Stimulated activated CD4-positive, alpha-beta T cell treated with anti-CD3 and anti-CD28 coated beads, Interleukin-12 subunit alpha, Interleukin-12 subunit beta, amount 100 ng/mL, for 24 hours (primary cell): ENCODE measurements at places on chromosomes 13 and 19.

DNA sequence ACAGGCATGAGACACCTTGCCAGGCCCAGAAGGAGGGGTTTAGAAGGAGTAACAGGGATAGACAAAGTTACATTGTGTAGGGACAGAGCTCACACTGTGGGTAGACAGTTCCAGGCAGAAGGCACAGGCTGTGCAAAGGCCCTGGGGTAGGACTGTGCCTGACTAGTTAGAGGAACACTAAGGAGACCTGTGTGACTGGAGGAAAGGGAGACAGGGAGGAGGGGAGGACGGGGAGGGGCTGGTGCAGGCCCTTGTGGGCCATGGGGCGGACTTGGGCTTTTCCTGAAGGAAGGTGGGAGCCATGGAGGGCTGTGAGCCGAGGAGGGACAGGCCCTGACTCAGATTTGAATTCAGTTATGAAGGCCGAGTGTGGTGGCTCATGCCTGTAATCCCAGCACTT, 14.6 kb upstream of the GNA11 start:
- DNase-seq = no peak

DNA sequence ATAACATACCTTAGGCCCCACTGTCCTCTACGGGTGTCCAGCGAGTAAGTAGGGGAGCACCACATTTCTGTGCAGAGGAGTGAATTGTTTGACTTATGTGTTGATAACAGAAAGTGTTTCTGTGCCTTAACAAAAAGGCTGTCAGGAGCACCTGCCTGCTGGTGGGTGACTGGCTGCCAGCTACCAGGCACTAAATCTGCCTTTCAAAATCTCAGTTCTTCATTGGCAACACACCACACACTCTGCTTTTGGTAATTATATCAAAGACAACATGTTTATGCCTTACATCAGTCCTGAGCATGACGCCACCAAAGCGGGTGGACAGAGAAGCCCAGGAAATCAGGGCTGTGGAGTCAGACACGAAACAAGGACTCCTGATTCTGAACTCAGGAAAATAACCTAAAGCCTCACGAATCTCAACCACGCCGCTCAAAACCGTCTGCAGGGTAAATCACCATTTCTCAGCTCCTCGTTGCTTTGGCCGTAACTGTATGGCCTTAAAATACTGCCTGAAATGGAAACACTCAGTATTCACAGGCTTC, 105.2 kb upstream of the SOX1 start:
- no peak for DNase-seq

GRCh38 chr19:12840091-12841079, 2.1 kb downstream of the MAST1 start:
- DNase-seq = no peak

DNA sequence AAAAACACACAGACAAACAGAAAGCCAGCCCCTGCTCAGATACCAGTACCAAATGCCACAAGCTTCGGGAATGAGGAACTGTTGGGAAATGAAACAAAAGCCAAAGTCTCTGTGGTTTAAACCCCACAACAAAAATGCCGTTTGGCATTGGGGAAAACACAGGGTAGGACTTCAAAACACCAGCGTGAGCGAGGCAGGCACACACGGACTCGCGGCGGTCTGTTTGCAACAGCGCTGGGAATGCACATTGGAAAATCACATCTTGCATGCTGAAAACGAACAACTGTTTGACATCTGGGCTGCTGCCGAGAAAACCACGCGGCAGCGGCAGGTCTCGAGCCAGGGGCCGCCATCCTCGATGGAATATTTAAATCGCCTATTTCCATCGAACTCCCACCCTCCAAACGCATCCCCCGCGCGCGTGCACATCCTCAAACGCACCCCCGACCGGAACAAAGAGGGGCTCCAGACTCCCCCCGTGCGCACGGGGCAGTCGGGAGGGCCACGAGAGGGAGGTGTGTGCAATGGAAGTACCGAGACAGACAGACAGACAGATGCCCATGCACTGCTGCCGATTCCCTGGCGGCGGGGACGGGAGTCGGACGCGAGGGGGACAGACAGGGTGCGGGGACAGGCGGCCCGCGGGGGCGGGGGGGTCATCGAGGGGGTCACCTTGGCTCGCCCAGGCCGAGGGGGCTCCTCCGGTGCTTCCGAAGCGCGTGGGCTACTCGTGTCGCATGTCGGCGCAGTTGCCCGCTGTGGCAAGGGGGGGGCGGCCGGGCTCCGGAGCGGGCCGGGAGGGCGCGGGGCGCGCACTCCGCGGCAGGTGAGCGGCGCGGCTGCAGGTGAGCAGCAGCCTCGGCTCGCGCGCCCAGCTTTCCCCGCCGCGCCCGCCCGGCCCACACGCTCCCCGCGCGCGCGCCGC, at the start of gene GPR12:
Gene GPR12 (minus strand): TSS at position 880 of the 925 bp plus-strand sequence. CDS start 959 bp downstream, outside the sequence.
- no peak for DNase-seq

- no peak for DNase-seq
Observed at GRCh38 chr19:57110592-57111328, 9.0 kb upstream of the USP29 start.

DNA sequence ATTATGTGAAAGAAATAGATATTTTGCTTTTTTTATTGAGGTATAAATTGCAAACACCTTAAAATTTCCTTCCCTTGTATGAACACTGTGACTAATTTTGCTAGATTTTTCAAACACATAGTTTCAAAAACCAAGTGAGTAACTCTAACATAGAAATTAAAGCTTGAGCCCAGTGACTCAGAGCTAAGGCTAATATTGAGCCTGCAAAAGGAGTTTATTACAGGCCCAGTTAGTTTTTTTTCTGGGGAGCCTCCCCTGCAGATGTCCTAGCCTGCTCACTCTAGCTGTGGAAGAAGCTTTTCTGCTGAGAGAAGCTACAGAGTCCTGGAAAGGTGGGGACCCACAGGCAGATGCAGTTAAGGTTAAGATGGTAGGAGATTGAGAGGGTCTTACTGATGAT, 3.4 kb downstream of the ZNF430 start:
- no peak for DNase-seq

GRCh38 chr19:47587295-47587694, 14.3 kb upstream of the ZNF541 start:
- DNase-seq = no peak

DNA sequence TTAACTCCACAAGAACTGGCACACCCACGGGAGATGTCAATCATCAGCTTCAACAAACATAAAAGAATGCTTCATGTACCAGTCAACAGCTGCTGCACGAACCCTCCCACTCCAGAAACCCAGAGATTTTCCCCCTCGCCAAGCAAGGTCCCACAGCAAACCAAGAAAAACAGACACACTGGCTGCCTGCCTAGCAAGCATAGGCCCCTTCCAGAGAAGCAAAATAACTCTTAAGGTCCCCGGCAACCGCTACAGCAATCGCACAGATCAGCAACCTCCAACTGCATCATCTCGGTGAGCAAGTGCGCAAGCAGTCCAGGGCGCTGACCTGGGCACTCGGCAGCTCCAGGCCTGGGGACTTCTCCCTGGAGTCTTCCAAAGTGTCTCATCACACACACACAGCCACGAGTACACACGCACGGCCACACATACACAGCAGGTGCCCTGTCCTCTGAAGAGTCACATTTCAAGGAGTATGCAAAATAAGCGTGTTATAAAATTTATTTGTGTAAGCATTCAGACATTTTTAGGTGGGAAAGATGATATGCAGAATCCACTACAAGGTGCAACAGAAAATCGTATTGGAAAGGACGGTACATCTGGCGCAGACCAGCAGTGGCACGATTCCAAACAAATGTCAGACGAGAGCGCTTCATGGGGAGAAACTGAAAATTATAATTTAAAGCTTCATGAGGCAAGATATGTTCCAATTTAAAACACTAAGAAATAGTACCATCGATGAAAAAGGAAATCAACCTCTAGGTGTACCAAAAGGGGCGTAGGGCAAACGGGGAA, 125.0 kb downstream of the STK24 start:
- DNase-seq = no peak

DNA sequence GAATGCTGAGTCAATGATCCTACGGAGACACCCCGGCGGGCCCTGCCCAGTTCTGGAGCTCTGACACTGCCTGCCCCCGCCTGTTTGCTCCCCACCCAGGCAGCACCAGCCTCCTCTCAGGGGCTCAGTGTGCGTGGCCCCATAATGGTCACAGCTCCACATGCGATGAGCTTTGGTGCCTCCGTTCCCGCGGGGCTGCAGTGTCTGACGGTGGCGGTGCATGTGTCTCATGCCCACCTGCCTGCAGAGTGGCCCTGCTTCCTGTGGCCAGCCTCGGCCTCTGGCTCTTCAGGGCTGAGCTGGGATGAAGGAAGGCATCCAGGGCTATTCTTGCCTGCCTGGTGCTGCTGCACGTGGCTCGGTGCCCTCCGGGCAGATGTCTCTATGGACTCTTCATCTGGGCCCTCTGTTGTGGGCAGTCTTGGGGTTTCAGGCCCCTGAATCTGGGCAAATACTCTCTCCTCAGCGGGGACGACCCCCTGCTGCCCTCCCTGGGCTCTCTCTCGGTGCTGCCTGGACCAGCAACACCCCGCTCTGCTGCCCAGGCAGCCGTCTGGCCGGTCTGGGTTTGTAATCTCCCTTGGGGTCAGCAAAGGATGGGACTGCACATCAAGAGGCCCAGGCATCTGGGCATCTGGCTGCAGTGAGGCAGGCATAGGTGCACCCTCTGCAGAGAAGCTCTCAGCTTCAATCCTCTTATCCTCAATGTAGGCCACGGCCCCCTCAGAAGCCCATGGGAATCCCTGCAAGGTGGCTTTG, 19.3 kb upstream of the TMEM255B start:
- DNase-seq = no peak

DNA sequence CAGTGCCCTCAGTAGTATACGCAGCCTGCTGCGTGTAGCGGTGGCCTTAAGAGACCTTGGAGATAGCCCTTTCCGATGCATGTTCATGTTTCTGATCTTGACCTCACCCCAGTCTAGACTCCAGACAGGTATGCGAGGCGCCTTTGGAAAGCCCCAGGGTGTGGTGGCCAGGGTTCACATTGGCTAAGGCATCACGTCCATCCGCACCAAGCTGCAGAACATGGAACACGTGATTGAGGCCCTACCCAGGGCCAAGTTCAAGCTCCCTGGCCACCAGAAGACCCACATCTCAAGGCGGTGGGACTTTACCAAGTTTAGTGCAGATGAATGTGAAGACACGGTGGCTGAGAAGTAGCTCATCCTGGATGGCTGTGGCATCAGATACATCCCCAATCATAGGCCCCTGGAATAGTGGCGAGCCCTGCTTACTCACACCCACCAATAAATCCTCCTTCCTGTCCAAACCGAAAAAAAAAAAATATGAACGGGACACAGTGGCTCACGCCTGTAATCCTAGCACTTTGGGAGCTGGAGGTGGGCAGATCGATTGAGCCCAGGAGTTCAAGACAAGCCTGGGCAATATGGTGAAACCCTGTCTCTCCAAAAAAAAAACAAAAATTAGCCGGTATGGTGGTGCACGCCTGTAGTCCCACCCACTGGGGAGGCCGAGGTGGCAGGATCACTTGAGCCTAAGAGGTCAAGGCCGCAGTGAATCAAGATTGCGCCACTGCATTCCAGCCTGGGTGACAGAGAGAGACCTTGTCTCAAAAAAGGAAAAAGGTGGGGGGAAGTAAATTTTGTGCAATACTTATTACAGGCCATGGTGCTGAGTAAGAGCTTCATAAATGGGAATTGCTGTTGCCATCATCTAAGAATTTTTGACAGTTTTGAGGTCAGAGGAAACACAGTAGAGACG, 12.4 kb upstream of the CBLC start:
- DNase-seq = no peak

DNA sequence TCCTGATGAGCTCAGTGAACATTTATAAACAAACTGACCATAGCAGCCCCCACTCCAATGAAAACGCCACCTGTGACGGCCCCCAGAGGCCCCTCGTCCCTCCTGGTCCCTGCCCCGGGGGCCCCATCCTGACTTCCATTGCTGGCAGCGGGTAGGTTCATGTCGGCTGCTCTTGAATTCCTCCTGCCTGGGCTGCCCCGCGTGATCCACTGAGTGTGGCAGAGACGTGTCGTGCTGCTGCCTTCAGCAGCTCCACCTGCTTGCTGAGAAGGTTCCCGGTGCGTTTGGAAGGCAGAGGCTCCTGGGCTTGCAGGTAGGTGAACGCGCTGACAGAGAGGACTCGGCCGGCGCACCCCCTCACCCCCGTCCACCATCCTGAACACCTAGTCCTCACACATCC, 11.6 kb downstream of the C2CD4C start:
- DNase-seq = no peak

GRCh38 chr13:102902789-102903347, 57.0 kb downstream of the ERCC5 start:
- no peak for DNase-seq

GRCh38 chr19:14473073-14473977, 1.8 kb downstream of the PTGER1 start:
- no peak for DNase-seq

- no peak for DNase-seq
Observed at GRCh38 chr19:31263328-31263727, 85.9 kb downstream of the TSHZ3 start.

GRCh38 chr19:18044825-18045304, 36.9 kb downstream of the ARRDC2 start:
- peak; percentile 86 for DNase-seq

GRCh38 chr13:80955501-80955900, 614.6 kb upstream of the SPRY2 start:
- DNase-seq = no peak

DNA sequence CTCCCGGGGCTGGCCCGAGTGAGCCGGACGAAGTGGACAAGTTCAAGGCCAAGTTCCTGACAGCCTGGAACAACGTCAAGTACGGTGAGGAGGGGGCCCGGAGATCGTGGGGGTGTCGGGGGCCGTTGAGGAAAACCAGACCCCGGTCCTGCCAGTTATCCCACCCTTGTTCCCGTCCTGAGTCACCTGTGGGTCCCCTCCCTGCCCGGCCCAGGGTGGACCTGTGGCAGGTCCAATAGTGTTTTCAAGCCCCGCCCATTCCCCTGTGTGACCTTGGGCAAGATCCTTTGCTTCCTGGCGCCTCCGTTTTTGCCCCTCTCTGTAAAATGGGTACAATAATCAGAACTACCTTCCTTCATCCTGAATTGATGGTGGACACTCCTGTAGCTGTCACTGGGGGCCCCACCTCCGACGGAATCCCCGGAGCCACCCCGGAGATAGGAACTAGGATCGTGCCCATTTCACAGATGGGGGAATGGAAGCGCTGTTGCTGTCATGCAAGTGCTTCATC, 593 bp downstream of the ATG4D start:
- DNase-seq = no peak

- DNase-seq = no peak
Observed at GRCh38 chr19:38845374-38846024, 4.3 kb downstream of the HNRNPL start.

- no peak for DNase-seq
Observed at GRCh38 chr13:94435604-94436226, 43.8 kb downstream of the DCT start.

DNA sequence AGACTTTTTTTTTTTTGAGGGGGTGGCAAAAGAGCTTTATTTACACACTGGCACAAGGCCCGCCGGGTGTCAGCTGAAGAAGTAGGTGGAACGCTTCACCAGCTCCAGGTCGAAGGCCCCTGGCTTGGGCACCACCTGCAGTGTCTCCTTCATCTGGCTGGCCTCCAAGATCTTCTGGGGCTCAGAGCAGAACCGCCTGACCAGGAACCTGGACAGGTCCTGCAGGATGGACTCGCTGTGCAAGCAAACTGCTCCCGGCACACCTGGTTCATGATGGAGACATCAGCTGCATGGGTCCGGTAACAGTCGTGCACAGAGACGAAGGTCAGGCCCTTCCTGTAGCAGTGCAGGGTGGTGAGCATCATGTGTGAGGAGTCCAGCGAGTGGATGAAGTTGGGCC, 4.4 kb upstream of the CYP4F2 start:
- no peak for DNase-seq
